ENCODE measurements at places on chromosomes 5 and 9.

- no peak for DNase-seq
Observed at GRCh38 chr5:95746722-95747679, 15.9 kb downstream of the RHOBTB3 start.

DNA sequence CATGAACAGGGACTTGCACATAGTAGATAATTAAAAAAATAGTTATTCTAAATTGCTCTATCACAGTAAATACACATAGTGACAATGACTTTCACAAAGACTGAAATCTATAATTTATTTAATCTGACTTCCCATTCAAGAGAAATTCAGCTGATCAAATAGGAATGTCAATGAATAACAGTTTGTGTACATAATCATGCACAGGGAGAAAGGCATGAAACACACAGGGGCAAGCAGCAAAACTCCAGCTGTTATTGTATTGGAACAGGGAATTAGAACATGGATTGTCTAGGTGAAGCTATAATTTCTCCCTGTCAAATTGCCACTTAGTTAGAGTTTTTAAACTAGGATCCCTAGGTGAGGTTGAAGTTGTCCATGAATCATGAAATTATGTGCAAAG lies 99.9 kb downstream of the HCN1 start:
- no peak for DNase-seq

GRCh38 chr5:109573766-109574165 lies 116.0 kb upstream of the MAN2A1 start:
- no peak for DNase-seq

DNA sequence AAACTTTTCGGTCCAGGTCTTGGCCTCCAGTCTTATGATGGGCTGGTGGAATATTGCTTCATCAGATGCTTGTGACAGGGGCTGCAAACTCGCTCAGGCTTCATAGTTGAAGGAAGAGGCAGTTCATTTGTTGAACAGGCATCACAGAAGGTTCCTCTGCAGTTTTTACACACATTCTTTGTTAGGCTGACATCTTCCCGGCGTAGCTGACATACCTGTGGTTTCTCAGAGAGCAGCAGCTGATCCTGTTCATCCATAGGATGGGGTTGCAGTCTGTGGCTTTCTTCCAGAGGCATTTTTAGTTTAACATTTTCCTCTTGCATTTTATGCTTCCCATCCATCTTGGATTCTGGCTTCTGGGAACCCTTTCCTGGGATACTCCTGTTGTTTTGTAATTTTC lies 1255.2 kb downstream of the EFNA5 start:
- DNase-seq, result no peak

- no peak for DNase-seq
Observed at GRCh38 chr9:99004717-99005460, 61.2 kb downstream of the COL15A1 start.

DNA sequence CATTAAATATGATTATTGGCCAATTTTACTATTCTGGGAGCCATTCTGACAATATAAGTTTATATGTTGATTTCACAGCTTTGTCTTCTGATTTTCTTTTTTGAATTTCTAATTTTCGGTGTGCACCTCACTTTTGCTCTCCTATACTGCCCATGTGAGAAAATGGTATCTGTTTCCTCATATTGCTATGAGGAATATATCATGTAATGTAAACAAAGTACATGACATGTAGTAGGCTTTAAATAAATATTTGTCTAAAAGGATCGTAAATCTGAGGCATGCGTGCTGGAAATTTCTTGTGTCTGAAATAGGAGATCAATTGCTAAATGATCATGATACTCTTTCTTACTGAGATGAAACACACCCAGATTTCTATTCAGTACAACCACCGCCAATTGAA lies 119.9 kb downstream of the ZDHHC21 start:
- no peak for DNase-seq

- DNase-seq, result no peak
Observed at GRCh38 chr5:20446121-20446520, 458.1 kb upstream of the CDH18 start.

- DNase-seq, result no peak
Observed at GRCh38 chr5:38250763-38251448, 7.5 kb upstream of the EGFLAM start.

DNA sequence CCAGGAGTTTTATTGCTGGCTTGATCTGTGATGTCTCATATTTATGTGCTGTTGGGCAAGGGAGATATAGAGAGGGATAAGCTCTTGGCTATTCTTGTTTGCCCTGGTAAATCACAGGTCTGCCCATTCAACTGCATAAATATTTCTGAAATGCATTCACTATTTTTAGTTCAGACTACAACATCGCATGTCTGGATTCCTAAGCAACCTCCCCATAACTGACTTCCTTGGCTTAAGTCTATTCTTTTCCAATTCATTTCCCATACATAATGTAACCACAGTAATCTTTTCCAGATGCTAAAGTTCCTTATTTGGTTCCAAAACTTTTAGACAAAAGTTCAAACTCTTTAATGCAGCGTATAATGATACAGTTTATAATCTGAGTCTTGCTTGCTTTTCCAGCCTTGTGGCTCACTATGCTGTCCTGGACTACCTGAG lies 321.4 kb upstream of the ACTBL2 start:
- no peak for DNase-seq

DNA sequence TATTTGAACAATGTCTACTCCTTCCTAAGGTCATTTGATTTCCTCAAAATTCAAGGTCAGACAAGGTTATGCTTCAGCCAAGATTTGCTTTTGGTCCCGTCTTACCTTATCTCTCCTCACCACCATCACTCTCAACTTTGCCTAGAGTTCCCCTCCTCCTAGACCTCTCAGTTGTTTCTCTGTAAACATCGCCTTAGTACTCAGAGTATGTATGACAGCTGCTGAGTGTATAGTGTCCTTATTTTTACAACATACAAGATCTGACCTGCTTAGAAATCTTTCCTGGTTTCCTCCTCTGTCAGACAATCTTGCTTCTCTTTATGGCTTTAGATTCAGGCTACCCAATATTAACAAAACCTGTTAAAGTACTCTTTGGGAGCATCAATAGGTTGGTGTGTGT lies 50.0 kb upstream of the C6 start:
- DNase-seq, result no peak

- DNase-seq, result no peak
Observed at GRCh38 chr9:15101095-15101494, 190.9 kb upstream of the FREM1 start.

DNA sequence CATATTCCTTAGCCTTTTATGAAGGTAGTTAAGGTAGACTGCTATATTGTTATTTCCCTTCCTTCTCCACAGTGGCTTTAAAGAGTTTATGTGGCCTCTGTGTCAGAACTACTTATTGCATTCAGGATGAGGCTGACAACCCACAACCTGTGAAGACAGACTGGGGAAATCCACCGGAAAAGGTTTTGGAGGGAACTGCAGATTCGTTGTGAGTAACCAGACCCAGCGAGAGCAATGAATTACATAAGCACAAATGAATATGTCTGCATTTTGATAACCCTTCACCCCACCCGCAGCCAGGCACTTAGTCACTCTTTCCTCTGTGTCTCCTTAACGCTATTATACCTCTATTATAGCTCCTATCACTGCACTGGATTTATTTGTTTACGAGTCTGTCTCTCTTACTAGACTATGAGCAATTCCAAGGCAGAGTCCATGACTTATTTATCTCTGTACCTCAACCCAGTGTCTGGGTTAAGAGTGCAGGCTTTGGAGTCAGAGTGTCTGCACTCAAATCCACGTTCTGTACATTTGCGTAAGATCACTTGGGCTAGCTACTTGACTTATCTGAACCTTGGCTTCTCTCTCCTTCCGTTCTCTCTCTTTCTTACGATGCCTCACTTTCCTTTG lies 19.2 kb downstream of the KCTD16 start:
- DNase-seq, result no peak

DNA sequence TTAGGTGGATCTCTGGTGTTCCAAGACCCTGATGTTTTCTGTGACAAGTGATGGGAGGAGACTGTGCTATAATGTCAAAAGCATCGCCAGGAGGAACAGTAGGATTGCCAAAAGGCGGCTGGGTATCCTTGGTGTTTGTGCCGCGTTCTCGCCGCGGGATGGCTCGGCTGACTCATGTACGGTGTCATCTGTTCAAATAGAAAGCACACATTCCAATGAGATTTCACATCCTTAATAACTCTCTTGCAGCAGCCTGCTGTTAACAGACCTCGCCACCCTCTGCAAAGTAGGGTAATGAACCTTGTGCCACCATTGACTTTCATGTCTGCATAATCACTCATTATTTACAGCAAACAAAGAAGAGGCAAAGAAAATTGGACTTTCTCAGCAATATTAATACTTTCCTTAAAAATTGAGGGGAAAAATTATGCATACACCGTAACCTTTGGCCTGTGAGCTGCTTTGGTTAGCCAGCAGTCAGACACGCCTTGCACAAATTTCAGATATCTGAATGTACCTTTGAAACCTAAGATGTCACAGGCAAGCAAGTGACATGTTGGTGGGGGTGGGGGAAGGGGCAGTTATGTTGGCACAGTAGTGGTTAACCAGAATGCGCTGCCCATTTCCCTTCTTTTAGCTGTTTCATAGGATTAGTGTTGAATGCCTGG lies 289.4 kb downstream of the EFNA5 start:
- no peak for DNase-seq

GRCh38 chr9:7363777-7364477 lies 435.7 kb downstream of the DMAC1 start:
- DNase-seq, result no peak

GRCh38 chr9:121326130-121326838 lies 43.8 kb downstream of the STOM start:
- DNase-seq, result peak; percentile 21

- no peak for DNase-seq
Observed at GRCh38 chr5:1899201-1899600, 16.5 kb upstream of the IRX4 start.

- peak; percentile 24 for DNase-seq
Observed at GRCh38 chr5:145681686-145682085, 153.5 kb downstream of the PRELID2 start.

GRCh38 chr5:173843794-173844193 lies 44.4 kb upstream of the CPEB4 start:
- DNase-seq, result no peak

DNA sequence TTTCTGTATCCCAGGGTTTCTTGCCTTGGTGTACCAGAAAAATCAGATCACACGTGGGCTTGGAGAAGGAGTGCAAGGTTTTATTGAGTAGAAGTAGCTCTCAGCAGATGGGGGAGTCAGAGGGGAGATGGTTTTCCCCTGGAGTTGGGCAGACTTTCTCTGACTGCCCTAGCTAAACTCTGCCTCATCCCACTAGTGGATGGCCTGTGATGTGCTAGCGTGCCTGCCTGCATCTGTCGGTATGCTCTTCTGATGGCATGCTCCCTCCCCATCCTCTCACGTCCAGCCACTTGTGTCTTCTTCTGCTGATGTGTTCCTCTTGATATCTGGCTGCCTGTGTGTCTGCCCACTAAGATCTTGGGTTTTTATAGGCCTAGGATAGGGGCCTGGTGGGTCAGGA lies 616.1 kb upstream of the RGMB start:
- DNase-seq, result no peak

GRCh38 chr5:135382106-135382790 lies 16.8 kb downstream of the MACROH2A1 start:
- DNase-seq, result no peak

DNA sequence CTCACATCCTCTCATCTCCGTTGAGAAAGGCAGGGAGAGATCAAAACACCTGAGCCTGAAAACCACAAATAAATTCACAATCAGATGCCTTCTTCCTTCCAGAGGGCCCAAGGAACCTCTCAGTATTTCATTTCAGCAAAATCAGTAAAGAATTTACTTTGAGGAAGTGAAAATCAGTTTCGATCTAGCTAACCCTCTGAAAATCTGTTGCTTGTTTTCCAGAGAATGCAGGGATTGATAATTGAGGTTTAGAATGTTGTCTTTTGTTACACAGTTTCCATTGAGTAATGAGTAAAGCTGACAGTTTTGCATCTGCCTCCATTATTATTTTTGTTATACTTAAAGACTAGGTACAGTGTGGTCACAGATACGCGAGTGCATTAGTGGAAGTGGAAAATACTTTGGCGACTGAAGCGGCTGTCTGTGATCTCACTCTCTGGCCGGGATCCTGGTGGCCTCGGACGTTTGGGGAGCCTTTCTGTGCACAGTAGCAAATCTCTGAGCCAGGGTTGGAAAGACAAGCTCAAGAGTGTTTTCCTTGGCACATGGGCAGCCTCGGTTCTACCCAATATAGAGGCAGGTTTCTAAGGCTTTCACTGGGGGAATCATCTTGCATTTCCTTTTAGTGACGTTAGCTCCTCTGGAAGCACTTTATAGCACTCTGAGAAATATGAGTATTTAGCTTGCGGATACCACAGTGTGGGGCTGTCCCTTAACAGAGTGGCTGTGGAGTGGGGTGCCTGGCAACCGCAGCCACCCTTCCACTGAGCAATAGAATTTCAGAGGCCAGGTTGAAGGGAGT lies 32.2 kb upstream of the ANGPTL2 start:
- no peak for DNase-seq

DNA sequence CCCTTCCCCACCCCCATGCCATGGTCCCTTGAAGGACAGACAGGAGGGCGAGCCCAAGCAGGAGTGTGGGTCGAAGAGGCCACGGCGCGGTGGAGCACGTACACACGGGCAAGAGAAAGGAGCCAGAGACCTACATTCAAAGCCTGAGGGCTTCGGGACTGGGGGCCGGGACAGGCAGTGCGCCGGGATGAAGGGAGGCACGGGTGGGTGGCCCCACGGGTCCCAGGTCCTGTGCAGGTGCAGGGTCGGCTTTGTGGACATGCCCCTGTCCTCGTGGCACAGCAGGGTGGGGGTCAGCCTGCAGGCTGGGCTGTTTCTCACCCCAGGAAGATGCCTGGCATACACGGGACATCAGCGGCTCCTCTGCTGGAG lies 9.8 kb downstream of the LRRC26 start:
- DNase-seq, result no peak

GRCh38 chr5:160478163-160478562 lies 56.5 kb downstream of the PTTG1 start:
- no peak for DNase-seq

- no peak for DNase-seq
Observed at GRCh38 chr5:107564931-107565372, 105.8 kb downstream of the EFNA5 start.

DNA sequence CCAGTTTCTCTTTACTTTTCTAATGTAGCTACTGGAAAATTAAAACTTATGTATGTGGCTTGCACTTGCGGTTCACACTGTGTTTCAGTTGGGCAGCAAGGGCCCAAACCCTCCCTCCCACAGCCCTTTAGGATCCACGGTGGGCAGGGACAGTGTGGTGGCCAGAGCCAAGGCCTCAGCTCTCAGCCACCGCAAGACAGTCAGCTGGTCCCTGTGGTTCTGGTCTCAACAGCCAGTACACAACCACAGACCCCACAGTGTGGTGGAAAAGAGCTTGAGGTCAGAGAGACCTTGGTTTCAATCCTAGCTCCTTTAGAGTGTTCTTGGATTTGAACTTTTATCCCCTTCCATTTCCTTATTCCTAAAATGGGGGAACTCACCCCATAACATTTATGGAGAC lies 153.0 kb upstream of the SMIM23 start:
- no peak for DNase-seq

GRCh38 chr9:113614843-113615648 lies 151.5 kb downstream of the RGS3 start:
- no peak for DNase-seq

GRCh38 chr9:90032296-90033027 lies 427.6 kb downstream of the GADD45G start:
- no peak for DNase-seq
